ENCODE measurements at places on chromosomes 6 and 20.

GRCh38 chr6:104580452-104580851 lies 279.3 kb downstream of the HACE1 start:
- no peak for DNase-seq

DNA sequence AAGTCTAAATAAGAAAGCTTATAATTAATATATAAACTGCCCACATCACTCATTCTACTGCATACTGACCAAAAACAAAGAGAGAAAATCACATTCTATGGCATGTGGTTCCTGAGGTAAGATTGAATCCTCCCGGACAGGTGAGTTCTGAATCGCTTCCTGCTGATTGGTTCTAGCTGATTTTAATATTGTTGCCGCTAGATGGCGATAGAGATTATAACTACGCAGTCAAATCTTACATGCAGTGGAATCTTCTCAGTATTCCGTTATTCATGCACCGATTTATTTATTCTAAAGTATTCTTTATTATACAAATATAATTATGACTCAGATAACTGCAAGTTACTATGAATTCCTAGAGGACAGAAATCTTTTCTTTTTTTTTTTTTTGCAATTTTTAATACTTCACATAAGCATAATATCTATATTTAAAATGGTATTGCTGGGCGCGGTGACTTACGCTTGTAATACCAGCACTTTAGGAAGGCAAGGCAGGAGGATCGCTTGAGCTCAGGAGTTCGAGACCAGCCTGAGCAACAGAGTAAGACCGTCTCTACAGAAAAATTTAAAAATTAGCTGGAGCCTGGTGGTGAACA lies 24.2 kb upstream of the TMX4 start:
- peak; percentile 43 for DNase-seq

DNA sequence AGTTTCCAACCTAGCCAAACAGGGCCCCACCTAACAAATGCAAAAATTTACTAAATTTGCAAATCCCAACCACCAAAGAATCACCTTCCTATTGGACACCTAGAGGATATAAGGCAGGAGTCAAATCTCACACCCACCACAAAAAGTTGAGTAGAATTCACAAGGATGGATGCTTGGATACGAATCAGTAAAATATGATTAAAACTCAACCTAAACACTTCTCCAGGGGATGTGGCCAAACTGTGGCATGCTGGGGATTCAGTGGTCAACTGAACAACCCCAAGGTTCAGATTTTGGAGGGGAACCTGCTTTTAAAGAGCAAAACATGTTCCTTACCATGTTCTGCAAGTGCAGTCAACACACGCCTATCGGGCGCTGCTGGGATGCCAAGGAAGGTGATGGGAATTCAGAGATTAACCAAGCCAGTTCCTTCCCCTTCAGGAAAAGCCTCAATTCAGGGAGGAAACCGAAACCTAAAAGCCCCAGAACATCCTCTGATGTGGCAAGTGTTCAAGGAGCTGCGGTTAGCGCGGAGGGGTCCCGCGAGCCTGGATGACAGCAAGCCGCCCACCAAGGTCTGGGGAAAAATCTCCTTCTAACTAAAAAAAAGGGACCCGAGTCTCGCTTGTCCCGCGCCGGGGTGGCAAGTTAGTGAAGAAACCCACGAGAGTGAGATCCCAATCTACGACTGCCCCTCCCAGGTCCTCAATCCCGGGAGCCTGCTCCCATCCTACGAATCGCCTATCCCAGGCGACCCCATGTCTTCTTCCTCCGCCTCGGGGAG lies 902 bp downstream of the SAMHD1 start:
- DNase-seq, result peak; percentile 31

DNA sequence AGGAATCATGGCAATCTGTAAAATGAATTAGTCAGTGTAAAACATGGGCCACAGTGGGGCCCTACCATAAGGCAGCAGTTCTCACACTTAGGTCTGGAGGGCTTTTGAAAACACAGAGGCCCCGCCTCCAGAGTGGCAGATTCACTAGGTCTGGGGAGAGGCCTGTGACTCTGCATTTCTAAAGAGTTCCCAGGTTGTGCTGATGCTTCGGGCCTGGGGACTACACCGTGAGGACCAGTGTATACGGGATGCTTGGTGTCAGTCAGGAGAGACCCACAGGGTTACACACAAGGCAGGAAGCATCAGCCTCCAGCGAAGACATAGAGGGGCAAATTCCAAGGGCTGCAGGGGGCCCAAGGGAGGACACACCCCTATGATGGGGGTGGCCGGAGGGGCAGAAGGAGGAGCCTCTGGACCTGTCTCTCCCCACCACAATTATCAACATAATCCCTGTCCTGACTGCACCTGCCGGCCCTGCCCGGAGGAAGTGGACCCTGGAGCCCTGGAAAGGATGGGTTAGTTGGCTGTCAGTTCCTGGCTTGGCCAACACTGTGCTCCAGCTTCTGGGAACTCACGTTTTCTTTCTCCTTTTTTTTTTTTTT lies 46.7 kb downstream of the FGD2 start:
- no peak for DNase-seq

DNA sequence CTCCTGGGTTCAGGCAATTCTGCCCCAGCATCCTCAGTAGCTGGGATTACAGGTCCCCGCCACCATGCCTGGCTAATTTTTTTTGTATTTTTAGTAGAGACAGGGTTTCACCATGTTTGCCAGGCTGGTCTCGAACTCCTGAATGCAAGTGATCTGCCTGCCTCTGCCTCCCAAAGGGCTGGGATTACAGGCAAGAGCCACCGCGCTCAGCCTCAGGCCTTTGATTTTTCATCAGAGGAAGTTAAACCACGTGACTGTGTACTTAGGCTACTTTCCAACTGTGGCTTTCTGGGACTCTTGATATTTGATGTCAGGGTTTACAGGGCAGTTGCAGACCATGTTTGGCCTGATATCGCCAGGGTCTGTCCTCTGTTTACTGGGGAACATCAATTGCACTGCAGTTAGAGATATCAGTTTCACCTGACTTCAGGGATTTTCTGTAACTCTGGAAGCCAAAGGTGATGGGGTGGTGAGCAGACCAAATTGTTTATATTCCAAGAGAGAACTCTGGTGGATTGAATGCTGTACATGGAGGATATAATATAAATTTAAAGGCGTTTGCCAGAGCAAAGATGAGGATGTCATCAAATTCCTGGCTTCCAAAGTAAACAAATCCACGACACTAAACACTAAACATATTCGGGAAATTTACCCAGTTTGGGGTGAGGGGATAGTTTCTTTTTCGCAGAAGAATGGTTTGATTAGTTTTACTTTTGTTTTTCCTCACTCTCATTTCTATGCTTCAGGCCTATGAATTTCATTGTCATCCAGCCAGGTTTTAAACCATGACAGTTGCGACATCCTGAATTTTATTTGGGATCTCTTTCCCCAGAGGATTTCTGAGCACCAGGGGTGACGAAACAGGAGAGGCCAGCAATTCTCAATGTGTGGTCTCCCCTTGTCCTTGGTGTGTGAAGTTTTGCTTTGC lies 4.2 kb downstream of the PSMF1 start:
- no peak for DNase-seq

GRCh38 chr20:3235666-3236324 lies 3.2 kb downstream of the SLC4A11 start:
- no peak for DNase-seq
